ENCODE measurements at places on chromosomes 4 and X. TPM values are rescaled to one million over a fixed set of nuclear protein-coding genes. Genes with fewer than 3 reads are reported as not detected.

- no peak for DNase-seq
Measured at GRCh38 chrX:131609480-131609879, 65.6 kb downstream of the OR13H1 start.

- no peak for DNase-seq
Measured at GRCh38 chrX:19152762-19153161, 30.5 kb upstream of the ADGRG2 start.

DNA sequence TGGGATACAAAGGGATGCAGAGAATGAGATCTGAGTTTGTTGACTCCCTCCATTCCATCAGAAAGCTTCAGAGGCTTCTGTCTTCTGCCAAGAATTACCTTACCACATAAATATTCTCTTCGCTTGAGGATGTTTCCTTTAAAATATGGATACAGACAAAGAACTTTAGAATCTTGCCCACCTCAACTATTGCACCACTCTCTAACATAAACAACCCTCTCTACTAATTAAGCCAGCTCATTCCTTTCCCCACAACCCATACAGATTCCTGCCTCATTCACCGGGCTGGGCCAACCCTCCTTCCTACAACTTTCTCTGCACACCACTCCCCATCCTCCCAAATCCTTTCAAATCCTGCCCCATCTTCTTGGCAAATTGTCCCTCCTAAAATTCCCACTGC is 315.8 kb downstream of the RAB28 start:
- no peak for DNase-seq

DNA sequence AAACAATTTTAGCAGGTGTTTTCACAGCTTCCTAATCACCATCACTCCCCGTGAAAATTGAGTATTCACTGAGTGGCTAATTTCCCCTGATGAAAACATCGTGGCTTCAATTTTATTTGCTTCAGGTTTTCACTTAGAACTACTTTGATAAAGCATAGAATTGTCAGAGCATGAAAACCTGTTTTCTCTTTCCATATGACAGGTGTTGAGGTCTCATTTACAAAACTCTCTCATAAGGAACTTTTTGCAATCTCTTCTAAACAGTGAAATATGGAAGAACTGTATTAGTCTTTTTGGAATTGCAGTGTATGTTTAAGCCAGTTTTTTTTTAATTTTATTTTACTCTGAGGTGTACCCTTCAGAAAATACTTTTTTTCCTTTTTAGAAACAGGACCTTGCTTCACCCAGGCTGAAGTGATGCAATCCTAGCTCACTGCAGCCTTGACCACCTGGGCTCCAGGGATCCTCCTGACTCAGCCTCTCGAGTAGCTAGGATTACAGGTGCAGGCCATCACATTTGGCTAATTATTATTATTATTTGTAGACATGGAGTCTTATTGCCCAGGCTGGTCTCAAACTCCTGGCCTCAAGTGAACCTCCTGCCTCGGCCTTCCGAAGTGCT is 111.2 kb upstream of the RAPGEF2 start:
- DNase-seq: no peak

GRCh38 chr4:165541851-165542459 is 163.1 kb downstream of the CPE start:
- no peak for DNase-seq

- no peak for DNase-seq
Measured at GRCh38 chr4:144507311-144508101, 138.4 kb upstream of the HHIP start.

DNA sequence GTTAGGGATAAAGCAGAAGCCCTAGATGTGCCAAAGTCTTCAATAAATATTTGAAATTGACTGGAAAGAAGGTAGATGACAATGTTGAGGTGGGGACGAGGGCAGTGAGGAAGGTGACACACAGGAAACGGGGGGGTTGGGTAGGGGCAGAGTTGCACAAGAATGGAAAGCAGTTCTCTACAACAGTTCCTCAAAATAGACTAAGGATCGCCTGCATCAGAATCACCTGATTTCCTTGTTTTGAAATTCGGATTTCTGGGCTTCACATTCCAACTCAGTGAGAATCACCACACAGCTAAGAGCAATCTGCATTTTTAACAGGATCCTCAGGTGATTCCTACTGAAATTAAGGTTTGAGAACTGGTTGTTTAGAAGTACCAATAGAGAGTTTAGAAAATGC is 70.6 kb downstream of the ARFIP1 start:
- no peak for DNase-seq

GRCh38 chr4:183960962-183961541 is 55.9 kb downstream of the STOX2 start:
- DNase-seq: no peak

GRCh38 chrX:12890467-12890866 is 16.0 kb upstream of the TLR8 start:
- no peak for DNase-seq

GRCh38 chrX:17741123-17741511 is 3.8 kb downstream of the SCML1 start:
- DNase-seq: no peak

DNA sequence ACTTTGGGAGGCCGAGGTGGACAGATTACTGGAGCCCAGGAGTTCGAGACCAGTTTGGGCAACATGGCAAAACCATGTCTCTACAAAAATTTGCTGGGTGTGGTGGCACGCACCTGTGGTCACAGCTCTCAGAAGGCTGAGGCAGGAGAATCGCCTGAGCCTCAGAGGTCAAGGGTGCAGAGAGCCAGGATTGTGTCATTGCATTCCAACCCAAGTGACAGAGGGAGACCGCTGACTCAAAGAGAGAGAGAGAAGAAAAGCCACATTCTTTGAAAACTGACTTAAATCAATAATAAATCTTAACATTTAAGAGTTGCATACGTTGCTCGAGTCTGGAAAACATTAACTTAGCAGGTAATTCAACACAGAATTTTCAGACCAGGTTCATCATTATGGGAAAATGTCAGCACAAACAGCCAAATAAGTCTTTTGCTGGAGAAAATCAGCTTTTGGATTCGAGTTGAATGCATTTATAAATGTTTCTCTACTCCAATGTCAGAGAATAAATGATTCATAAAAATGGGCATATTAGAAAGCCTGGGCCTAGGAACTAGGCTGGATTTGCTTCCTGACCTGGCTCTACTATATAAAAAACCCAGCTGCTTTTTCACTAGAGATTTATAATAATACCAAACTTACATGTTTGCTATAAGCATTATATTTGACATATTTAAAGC is 68.3 kb upstream of the RBPJ start:
- no peak for DNase-seq

DNA sequence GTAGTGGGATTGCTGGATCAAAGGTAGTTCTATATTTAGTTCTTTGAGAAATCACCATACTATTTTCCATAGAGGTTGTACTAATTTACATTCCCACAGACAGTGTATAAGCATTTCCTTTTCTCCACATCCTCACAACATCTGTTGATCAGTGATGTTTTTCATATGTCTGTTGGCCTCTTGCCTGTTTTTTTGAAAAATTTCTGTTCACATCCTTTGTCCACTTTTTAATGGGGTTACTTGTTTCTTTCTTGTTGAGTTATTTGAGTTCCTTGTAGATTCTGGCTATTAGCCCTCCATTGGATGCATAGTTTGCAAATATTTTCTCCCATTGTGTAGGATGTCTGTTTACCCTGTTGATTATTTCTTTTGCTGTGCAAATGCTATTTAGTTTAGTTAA is 72.6 kb downstream of the STOX2 start:
- no peak for DNase-seq

DNA sequence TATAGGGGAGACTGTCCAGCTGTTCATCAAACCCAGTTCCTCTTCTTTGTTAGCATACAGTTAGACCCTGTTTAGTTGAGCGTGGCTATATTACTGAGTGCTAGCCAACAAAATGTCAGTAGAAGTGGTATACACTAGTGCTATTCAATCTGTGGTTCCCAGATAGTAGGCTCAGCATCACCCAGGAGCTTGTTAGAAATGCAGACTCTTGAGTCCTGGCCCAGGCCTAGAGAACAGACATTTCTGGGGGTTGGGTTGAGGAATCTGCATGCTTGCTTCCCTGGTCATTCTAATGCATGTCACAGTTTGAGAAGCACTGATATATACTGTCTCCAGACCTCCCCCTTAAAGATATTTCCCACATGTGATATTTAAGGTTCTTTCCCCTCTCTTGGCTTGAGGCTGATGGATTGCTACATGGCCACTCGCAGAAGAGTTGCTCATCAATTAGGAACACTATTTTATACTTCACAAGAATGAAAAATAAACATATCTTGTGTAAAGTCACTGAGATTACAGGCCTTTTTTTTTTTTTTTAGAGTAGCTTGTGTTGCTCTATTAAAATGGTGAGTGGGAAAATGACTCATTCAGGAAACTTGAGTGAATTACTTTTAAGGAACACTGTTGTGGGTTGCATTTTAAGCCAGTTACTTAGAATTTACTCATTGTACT is 289.0 kb downstream of the STIM2 start:
- no peak for DNase-seq

GRCh38 chr4:55920571-55920970 is 28.2 kb upstream of the CEP135 start:
- no peak for DNase-seq

GRCh38 chr4:67120369-67120768 is 424.9 kb downstream of the CENPC start:
- DNase-seq: no peak

DNA sequence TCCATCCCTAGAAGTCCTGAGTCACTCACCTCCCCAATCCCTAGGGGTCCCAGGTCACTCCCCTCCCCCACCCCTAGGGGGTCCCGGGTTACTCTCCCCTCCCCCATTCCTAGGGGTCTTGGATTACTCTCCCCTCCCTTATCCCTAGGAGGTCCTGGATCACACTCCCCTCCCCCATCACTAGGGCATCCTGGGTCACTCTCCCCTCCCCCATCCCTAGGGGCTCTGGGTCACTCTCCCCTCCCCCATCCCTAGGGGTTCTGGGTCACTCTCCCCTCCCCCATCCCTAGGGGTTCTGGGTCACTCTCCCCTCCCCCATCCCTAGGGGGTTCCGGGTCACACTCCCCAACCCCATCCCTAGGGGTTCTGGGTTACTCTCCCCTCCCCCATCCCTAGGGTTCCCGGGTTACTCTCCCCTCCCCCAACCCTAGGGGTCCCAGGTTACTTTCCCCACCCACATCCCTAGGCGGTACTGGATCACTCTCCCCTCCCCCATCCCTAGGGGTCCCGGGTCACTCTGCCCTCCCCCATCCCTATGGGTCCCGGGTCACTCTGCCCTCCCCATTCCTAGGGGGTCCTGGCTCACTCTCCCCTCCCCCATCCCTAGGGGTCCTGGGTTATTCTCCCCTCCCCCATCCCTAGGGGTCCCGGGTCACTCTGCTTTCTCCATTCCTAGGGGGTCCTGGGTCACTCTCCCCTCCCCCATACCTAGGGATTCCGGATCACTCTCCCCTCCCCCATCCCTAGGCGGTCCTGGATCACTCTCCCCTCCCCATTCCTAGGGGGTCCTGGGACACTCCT is 2.1 kb downstream of the ASMTL start:
- DNase-seq: peak; percentile 34

DNA sequence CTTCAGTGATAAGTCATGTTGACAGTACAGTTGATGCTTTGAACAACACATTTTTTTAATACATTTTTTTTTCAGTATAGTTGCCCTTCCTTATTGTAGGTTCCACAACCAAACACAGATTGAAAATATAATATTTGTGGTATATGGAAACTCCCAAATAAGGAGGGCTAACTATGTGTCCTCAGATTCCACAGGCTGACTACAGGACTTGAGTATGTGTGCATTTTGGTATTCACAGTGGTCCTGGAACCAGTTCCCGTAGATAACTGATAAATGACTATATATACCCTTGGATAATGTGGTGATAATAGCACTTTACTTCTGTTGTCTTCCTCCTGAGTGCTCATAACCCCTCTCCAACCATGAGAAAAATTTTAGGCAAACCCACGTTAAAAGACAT is 111.6 kb upstream of the NUDT6 start:
- no peak for DNase-seq

- no peak for DNase-seq
Measured at GRCh38 chr4:176910646-176911045, 117.9 kb upstream of the VEGFC start.

DNA sequence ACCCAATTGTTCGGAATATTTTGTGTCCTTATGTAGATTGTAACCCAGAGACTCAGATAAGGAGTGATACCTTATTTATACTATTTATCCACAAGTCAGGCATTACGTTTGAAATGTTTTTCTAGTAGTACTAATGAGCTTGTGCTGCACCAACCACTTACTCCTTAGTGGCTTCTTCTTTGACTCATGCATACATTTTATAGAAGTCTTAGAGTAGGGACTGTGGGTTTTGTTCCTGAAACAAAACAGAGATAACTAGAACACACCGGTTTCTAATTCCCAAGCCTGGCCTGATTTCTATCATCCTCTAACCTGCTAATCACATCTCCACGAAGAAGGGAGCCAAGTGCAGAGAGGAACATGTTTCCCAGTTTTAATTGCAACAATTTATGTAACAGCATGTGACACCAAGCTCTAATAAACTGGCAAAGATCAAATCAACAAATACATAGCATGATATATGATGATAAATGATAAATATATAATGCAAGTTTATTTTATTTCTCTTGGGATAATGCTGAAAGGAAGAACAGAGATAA is 32.3 kb downstream of the MGARP start:
- DNase-seq: no peak

GRCh38 chrX:20432746-20433387 is 166.2 kb upstream of the RPS6KA3 start:
- no peak for DNase-seq

GRCh38 chr4:168162604-168163003 is 70.3 kb downstream of the ANXA10 start:
- DNase-seq: no peak

GRCh38 chr4:72444092-72444491 is 124.9 kb downstream of the ADAMTS3 start:
- no peak for DNase-seq

DNA sequence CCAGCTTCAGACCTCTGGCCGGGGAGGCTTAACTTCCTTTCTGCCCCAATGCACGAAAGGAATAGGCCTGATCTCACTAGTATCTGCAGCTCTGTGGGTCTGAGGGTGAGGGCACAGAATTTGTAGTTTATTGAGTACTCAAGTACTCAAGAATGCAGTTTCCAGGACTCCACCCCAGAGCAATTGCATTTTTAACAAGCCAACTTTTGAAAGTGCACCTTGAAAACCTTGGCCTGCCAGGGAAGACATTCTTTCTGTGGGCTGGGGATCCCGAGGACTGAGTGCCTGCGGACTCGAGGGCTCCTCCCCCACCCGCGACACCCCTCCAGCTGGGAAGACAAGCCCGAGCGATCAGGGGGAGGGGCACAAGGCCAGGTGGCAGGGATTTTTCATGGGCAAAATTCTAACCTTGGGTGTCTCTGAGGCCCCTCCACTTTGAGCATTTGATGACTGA is 22.4 kb downstream of the RS1 start:
- DNase-seq: no peak

Gene XG
- total RNA-seq: not detected

Gene GAR1
- 20.2 TPM for total RNA-seq

Gene CSN1S1
- total RNA-seq: not detected

Gene AKAP14
- not detected for total RNA-seq

Gene FAT1
- total RNA-seq: 663 TPM

Gene SLITRK4
- total RNA-seq: 2.1 TPM

Gene RASL11B
- total RNA-seq: 8.1 TPM

Gene CTAG2
- not detected for total RNA-seq

Gene PLXNB3
- total RNA-seq: 36.3 TPM

Gene CT55
- not detected for total RNA-seq

Gene LONRF3
- total RNA-seq: not detected

Gene PIN4
- total RNA-seq: 8.7 TPM

All from chondrocyte (in vitro differentiated cells).